BJ (cell line): ENCODE measurements at places on chromosomes 3 and 15.

DNA sequence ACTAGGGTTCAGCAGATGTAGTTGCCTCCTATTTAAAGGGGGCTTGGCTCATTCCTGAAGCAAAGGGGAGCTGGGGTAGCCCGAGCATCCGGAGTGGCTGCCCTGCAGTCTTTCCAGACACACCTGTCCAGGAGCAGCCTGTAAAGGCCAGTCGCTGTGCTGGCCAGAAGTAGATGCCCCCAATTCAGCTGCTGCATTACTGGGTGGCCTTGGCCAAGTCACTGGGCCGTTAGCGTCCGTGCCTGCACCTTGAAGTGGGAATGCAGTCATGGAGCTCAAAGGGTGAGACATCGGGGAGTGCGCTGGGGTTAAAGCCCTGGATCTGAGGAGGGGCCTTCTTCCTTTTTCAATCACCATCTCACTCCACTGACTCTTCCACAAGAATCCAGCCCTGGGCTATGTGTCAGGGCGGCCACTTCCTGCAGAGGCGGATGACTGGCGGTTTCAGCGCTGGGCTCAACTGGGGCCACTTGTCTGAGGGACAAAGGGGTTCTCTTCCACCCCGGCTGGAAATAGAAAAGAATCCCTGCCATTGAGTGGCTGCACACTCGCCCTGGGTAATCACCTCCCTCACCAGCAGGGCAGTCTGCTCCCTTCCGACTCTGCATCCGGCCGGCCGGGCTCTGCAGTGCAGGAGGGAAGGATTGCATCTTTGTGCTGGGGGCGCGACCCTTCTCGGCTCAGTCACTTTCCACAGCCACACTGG is 11.8 kb downstream of the ALDH1A3 start:
- no peak for DNase-seq

GRCh38 chr3:124920718-124921117 is 13.8 kb downstream of the MUC13 start:
- DNase-seq, result no peak

GRCh38 chr3:15989419-15989818 is 185.1 kb upstream of the GALNT15 start:
- no peak for DNase-seq

- no peak for DNase-seq
Observed at GRCh38 chr15:77895742-77896141, 181.8 kb downstream of the TBC1D2B start.

DNA sequence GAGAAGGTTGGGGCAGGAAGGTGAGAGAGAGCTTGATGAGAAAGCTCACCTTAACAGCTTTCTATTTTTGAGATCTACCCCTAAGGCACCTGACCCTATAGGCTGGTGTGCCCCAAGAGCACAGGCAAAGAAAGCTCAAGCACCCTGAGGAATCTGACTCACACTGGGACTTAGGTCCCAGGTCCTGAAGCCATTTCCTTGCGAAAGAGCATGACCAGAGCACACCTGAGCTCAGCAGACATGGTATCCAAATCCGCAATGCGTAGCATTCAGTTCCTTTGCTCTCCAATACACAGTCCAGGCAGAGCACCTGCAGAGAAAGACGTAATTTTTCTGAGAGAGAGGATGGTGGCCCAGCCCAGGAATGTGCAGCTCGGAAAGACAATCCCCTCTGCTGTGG is 112.1 kb upstream of the LPP start:
- DNase-seq, result no peak

DNA sequence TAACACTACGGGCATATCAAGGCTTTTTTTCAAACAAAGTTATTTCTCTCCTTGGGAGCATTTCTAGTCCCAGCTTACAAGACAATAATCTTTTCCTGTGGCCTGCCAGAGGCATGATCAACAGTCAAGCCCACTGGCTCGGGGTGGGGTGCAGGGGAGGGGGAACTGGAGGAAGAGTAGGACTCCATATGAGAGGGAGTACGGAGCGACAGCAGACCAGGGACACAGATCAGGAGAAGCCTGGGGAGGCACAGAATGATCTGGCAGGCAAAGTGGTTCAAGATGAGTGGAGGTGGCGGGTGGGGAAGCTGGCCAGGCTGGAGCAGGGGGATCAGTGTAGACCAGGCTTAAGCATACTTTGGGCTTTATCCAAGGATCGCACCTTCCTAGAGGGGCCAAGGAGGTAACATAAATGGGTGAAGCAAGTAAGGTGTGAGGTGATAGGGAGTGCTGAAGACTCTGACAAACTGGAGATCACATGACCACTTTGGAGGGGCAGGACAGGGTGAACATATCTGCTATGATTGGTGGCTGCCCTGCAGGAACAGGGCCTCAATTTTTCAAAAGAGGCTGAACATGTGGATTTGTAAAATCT is 37.4 kb downstream of the KLF15 start:
- DNase-seq, result no peak

DNA sequence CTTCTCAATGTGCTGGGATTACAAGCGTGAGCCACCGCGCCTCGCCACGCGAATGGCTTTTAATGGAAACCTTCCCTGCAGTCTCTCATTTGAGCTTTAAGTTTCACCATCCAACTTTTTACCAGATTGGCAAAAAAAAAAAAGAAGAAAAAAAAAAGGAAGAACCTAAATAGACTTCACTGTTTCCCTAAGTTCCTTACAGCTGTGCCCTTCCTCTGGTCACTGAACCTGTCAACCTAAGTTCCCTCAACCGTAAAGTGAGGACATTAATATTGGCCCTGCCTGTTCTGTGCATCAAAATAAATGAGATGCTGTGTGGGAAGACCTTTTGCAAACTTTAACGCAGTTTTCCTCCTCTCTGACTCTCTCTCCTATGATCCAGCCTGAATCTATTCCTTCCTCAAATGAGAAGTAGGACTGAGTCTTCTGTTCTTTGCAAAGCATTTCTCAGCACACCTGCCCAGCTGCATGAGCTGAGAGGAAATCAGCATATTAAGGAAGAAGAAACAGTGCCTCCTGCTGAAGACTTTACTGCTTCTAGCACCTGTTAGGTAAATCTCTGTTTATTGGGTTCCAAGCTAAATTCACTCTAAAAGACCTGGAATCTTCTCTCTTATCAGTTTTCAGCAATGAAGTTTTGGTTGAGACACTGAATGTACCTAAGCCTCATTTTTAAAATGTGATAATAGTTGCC is 99.6 kb upstream of the ETV5 start:
- no peak for DNase-seq

DNA sequence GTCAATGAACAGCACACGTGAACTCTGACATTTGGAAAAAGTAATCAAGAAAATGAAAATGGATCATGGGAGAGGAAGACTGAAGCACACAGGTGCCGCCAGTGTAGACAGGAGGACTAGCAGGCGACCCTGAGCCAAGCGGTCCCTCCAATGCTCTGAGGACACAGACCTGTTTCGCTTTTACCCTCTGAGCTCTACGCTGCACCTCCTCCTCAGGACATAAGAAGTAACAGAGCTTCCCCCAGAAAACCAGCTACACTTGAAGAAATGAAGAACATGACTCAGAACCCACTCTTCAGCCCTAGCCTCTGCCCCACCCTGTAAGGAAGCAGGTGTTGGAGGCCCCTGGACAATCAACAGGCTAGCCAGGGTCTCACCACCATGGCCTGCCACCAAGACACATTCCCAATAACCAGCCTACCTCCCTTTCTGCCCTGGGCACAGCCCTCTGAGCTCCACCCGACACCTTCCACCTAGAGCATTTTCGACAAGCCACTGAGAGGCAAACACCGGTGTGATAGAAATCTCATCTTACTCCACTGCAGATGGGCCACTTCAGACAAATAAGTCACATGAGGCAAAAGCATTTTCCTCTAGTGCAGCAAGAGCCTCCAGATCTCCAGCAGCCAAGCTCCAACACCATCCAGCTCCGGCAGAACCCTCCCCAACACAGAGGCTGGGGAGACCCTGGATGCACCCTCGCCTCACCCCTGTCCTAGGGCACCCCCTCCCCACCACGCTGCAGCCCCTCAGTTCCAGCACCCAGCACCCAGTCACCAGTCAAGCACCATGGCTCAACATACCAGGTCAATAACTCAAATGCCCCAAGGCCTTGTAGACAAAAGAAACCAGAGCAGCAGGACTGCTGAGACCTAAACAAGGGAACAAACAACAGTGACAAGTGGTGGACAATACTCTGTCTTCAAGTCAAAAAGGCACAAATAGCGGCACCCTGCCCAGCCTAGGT is 11.4 kb downstream of the FAM174B start:
- no peak for DNase-seq

GRCh38 chr15:85282504-85283115 is 97.8 kb upstream of the AKAP13 start:
- DNase-seq, result peak; percentile 9

DNA sequence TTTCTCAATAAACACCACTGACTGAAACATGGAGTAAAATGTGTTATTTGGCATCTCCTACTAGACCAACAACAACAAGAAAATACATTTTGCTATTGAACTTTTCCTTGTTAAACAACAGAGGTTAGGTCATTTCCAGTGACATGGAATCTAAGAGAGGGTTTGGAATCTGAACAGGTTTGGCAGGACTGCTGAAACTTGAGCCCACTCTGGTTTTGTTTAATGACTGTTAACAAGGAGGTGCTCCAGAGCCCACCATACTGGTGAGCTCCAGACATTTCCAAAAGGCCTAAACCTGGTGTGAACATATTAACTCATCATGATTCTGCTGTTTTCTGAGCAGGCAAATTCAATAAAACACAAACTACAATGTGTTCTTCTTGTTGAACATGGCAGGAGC is 330.7 kb upstream of the TRIM42 start:
- DNase-seq, result no peak

DNA sequence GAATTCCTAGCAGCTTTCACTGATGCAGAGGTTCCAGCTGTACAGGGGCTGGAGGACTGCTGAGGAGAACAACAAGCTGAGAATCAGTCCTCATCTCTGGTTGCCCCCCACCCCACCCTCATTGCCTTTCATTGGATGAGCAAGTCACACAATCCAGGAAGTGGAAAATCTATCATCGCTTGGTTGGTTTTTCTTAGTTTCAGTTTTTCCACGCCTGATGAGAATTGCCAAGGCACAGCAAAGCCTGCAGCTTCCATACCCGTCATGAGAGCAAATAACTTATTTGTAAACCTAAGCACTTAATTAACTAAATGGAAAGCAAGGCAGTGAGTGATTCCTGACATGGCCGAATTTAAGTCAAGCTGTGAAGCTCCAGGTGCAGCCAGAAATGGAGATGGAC is 21.4 kb upstream of the LIPC start:
- DNase-seq, result no peak

DNA sequence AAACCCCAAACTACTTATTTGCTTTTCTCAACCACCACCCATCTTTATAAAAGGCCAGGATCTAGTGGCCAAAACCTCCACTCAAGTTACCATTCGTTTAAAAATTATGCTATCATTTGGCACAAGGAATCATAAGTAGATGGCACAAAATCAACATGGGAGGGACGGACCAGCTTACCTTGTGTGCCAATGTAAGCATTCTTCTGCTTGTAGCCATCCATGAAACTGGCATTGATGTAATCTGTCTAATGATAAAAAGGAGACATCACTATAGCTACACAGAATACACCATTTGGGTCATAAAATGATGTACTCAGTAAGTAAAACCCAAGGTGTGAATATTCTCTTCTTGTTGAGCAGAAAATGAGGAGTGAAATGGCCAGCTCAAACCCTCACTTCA is 28.2 kb upstream of the SIN3A start:
- DNase-seq, result no peak

DNA sequence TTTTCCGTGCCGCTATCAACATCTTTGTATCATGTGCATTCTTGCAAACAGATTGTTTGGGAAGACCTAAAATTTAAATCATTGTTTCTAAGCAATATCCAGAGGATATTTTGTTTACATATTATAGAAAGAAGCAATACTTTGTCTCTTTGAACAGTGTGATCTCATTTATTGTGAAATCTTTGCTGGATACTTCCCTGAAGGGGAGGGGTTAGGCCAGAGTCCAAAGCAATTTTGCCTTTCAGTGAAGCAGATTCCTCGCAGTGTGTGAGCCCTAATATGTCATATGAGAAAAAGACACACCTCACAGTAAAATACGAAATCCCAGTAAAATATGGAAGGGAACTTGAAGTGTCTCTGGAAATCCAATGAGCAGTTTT is 158.7 kb upstream of the SLCO3A1 start:
- no peak for DNase-seq

DNA sequence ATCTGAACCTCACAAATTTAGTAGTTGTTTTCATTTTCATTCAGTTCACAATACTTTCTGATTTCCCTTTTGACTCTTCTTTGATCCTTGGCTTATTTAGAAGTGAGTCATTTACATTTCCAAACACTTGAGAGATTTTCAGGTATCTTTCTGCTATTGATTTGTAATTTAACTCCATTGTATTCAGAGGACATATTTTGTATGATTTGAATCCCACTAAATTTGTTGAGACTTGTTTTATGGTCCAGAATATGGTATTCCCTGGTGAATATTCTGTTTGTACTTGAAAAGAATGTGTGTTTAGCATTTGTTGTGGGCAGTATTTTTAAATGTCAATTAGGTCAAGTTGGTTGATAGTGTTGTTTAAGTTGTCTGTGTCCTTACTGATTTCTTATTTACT is 29.6 kb downstream of the FAN1 start:
- DNase-seq, result no peak

DNA sequence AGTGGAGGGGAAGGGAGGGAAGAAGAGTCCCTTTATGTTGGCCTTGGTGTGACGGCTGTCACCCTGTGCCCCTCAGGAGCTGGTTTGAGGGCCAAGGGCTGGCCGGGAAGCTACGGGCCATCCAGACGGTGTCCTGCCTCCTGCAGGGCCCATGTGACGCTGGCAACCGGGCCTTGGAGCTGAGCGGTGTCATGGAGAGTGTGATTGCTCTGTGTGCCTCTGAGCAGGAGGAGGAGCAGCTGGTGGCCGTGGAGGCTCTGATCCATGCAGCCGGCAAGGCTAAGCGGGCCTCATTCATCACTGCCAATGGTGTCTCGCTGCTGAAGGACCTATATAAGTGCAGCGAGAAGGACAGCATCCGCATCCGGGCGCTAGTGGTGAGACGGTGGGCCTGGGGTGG is 8.1 kb upstream of the RCCD1 start:
- DNase-seq, result no peak

GRCh38 chr15:93860701-93861100 is 370.7 kb upstream of the MCTP2 start:
- no peak for DNase-seq

DNA sequence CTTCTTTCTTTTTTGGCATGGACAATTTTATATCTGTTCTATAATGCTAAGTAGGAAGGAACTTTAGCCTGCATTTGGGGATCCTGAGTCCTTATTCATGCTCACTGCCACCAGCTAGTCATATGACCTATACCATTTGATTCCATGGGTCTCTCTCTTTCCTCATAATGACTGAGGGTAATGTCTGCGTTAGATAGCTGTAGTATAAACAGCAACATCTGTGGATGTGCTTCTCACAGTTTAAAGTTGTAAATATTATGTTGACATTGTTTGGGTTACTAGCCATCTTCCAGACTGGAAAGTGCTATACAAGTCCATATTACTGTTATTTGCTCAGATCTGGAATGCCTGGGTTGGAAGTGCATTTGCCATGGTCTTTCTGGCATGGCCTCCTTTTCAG is 274.9 kb upstream of the SEMA6D start:
- DNase-seq, result no peak

GRCh38 chr3:127673191-127674100 is 694 bp downstream of the ABTB1 start:
- DNase-seq, result no peak

GRCh38 chr3:171282041-171282440 is 178.2 kb downstream of the TNIK start:
- DNase-seq, result peak; percentile 18

GRCh38 chr15:96504371-96504770 is 173.9 kb downstream of the NR2F2 start:
- DNase-seq, result no peak

- no peak for DNase-seq
Observed at GRCh38 chr15:67192185-67192820, 62.2 kb downstream of the AAGAB start.

GRCh38 chr3:119340014-119340413 is 45.8 kb downstream of the ARHGAP31 start:
- no peak for DNase-seq
